Stimulated activated CD8-positive, alpha-beta memory T cell treated with anti-CD3 and anti-CD28 coated beads, Interleukin-2, amount 100 ng/mL, for 1 hour (primary cell): ENCODE measurements at places on chromosomes 3 and 15.
A peak's percentile ranks its signal among the peaks of the same experiment; 100 is the strongest.

DNA sequence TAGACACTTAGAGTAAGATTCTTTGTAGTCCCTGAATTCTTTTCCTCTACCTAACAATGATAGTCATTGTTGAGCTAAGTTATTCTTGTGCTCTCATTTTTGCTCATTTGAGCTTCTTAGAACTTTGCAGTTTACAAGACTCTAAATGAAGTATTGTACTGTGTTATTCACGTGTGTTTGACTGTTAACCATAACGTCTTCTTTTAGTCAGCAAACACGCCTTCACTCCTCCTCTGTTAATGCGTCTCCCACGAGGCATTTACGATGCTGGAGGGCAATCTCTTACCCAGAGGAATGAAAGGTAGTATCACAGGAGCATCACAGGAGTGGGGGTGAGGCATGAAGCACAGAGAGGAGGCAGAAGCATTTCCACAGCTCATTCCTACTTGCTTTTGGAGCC, 14.8 kb upstream of the P2RY14 start:
- no peak for DNase-seq

DNA sequence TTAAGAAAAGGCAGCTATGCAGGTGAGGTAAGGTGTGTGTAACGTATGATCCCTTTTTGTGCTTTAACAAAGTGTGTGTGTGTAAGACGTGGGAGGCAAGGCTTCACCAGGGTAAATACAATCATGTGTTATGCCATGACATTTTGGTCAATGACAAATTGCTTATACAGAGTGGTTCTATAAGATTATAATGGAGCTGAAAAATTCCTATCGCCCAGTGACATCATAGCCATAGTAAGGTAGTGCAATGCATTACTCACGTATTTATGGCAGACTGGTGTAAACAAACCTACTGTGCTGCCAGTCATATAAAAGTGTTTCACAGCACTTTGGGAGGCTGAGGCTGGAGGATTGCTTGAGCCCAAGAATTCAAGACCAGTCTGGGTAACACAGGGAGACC, 60.2 kb upstream of the LCTL start:
- no peak for DNase-seq

DNA sequence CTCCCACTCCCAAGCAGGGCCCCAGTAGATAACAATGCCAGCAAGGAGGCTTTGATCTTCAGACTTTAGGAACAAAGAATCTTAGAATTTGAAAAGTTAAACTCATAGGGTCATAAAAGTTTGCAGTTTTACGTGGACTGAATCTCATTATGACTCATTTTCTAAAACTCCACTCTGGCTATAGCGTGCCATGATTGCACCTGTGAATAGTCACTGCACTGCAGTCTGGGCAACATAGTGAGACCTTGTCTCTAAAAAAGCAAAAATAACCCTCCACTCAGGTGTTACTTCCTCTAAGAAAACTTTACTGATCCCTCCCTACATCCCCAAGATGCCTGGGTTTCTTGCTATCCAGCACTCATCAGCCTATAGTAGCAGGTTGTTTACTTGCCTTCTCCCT, 104.5 kb downstream of the IL20RB start:
- DNase-seq, result no peak

DNA sequence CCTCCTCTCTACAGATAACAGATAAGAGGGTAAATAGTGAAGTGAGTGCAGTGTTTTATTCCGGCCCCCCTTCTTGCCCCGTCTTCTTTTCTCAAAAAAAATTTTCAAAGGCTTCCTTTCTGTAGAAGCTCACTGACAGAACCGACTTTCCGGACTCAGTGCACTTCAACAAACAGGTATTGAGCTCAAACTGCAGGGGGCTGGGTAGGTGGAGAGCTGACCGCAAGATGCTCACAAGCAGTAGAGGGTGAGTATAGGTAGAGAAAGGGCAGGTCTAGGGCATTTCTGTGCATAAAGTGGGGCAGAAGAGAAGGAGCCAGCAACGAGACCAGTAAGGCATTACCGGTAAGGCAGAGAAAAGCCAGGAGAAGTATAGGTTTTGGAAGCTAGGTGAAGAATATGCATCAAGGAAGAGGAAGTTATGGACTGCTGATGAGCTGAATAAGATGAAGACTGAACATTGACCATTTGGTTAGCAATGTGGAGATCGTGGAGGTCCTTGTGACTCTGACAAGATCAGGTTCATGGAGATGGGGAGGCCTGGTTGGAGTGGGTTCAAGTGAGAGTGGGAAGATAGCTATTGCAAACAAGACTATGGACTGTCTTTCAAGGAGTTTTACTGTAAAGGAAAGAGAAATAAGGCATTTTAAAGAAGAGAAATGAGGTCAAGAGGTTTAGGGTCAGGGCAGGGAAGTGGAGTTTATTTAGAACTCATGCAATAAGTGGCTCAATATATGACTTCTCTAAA, 97.4 kb downstream of the ST6GAL1 start:
- peak; percentile 23 for DNase-seq

DNA sequence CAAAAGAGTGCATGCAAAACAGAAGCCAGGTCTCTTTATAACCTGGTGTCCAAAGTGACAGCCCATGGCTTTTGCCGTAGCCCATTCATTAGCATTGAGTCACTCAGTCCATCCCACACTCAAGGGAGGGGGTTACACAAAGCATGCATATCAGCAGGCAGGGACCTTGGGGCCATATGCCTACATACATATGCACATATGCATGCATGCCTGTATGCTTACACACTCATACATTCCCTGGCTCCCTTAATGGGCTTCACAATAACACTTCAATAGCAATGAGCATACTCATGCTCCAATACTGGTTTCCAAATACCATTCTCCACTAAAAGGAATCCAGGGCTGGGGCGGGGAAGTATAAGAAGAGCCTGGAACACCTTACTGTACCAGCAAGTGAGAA, 22.0 kb downstream of the TRPM1 start:
- DNase-seq, result no peak

DNA sequence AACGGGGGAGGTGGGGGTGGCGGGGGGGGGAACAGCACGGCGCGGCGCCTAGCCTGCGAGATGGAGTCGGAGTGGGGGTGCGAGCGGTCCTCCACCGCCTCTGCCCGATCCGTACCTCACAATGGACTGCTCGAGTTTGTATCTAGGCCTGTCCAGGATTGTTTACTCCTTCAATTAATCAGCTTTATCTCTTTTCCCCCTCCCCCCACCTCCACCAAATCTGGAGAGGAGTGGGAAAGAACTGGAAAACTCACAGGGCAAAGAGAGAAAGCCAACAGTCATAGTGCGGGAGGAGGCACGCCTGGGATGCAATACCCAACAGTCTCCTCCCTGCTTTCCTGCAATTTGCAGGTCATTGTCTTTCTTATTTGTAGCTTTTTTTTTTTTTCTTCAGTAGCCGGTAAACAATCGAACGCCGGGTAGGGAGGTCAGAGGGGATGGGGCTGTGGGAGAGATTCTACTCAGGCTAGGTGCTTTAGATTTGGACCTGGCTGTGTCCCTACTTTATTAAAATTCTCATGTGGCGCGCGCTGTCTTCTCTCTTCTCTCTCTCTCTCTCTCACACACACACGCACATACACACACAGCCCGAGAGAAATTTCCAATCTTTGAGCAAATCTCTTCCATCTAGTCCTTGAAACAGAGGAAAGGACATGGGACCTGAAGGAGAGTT, 6.9 kb upstream of the MEIS2 start:
- DNase-seq, result no peak

GRCh38 chr3:9302425-9303181, 53.2 kb upstream of the SRGAP3 start:
- peak; percentile 57 for DNase-seq

DNA sequence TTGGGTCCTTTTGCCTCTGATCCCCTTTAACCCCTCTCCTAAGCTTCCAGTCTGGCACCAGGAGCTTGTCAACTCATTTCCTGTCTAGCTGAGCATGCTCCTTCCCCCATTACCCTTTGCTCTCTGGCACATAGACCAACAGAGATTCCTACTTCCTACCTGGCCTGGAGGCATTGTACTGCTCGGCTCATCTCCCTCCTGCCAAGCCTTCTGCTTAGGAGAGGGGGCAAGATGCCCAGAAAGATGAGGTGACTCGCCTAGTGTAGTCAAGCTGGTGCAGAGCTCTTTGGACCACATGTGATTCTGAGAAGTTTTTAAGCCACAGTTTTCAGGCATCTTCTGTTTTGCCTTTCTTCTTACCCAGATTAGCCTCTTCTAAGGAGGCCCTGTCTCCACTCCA, 95.4 kb downstream of the ZNF621 start:
- DNase-seq, result no peak

- DNase-seq, result no peak
Observed at GRCh38 chr3:5729852-5730251, 542.3 kb downstream of the EDEM1 start.

GRCh38 chr3:193940526-193940925, 195.4 kb upstream of the HES1 start:
- DNase-seq, result no peak

DNA sequence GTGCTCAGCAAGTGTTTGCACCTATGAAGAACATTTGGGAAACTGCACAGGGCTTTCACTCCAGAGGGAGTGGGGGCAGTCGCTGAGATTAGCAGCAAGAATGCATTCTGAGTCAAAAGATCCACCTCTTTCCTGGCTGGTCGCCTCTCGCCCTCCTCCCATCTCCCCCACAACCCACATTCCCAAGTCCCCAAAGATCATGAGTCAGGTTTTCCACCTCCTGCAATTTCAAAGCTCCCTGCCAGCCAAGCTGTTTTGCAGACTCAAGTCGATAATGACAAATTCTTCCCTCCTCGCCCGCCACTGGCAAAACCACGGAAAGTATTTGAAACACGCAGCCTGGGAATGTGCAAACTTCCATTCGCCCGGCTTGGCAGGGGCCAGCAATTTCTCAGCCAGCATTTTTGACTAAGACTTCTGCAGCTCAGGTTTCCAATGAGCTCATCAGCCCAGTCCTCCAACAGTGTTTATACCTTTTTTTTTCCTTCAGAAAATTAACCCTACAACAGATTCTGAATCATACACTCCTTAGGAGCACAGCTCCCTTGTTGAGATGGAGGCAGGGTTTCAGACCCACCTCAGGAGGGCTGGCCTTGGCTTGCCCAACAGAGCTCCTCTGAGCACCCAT, 181.4 kb downstream of the SMAD6 start:
- DNase-seq, result no peak

- no peak for DNase-seq
Observed at GRCh38 chr3:102478160-102478559, 43.3 kb downstream of the ZPLD1 start.

DNA sequence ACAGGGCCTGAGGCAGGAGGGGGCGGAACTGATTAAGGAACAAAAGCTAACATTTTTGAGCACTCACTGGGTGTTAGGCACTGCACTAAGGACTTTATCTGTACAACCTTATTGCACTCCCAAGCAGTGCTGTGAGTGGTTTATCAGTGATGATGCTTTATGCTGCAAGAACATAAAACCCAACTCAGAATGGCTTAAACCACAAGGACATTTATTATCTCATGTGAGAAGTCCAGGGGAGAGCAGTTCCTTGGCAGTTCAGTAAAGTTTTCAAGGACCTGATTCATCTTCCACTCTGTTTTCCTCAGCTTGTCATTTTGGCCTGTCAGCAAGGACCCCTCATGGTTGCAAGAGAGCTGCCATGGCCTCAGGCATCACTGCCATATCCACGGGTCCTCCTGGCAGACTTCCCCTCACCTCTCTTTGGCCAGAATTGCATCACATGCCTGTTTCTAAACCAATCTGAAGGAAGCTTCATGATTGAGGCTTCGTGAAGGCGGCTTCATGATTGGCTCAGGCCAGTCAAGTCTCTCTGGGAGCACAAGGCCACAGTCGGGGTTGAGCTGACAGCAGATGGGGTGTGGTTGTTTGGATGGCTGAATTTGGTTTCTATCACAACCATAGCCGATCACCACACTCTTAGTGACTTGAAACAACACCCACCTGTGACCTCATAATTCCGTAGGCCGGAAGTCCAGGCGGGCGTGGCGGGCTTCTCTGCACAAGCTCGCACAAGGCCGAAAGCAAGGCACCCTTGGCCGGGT, 15.8 kb downstream of the EFCC1 start:
- DNase-seq, result no peak

GRCh38 chr15:84983294-84983693, 1.6 kb downstream of the PDE8A start:
- DNase-seq, result no peak

DNA sequence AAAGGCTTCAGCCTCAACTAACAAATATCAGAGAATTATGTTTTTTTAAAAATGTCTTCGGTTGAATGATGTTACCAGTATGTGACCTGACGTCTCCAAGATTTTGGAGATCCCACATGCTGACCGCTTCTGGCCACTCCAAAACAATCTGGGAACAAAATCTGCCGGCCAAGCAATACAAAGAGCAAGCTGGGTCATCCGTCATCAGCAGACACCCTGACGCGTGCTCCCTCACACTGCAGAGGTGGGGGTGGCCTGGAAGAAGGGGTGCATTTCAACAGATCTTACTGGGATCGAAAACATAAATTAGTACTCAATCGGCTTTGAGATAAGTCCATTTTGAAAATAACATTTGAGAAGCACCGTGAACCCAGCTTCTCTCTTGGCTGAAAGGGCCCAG, 33.6 kb downstream of the HES1 start:
- no peak for DNase-seq

DNA sequence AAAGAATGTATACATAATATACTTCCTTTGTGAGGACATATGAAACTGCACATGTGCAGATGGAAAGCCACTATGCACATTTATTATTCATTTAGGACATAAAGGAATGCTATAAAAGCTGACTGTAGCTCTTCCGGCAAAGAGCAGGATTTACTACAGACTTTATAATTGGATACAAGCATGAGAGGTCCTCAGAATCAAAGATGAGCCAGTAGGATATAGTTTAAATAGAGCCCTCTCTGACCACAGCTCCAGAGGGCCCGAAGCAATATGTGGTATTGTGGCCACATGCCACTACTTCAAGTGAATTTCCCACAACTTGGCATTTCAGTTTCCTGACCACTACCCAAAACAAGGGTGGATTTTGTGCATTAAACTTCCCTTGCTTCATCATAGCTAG, 140.9 kb downstream of the ATP8B4 start:
- no peak for DNase-seq

DNA sequence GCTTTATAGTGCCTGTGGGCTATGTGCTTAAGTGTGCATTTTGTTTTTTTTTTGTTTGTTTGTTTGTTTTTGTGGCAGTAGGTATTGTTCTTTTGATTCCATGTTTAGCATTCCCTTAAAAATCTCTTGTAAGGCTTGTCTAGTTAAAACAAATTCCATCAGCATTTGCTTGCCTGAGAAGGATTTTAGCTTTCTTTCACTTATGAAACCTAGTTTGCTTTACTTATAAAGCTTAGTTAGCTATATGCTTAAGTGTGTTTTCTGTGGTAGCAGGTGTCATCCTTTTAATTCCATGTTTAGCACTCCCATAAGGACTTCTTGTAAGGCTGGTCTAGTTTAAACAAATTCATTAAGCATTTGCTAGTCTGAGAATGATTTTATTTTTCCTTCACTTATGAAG, 17.3 kb downstream of the IL16 start:
- no peak for DNase-seq
